ENCODE measurements at places on chromosomes 7 and 10. TPM values are rescaled to one million over a fixed set of nuclear protein-coding genes. Genes with fewer than 3 reads are reported as not detected.

TAS2R41 gene
- not detected for total RNA-seq

FLNC gene
- total RNA-seq, result 106 TPM

NKX6-2 gene
- total RNA-seq, result not detected

SLC26A5 gene
- 0.20 TPM for total RNA-seq

WEE2 gene
- 0.10 TPM for total RNA-seq

CYP3A5 gene
- 24.9 TPM for total RNA-seq

MYO3A gene
- total RNA-seq, result 2.3 TPM

GPR146 gene
- total RNA-seq, result 9.3 TPM

CYP2C8 gene
- 0.30 TPM for total RNA-seq

ANKRD30A gene
- 0.30 TPM for total RNA-seq

C10orf105 gene
- under 0.01 TPM for total RNA-seq

ANLN gene
- 25.6 TPM for total RNA-seq

STX1A gene
- total RNA-seq, result 8.5 TPM

CRYGN gene
- total RNA-seq, result not detected

ADAM12 gene
- total RNA-seq, result 22.8 TPM

ZDHHC6 gene
- total RNA-seq, result 23.9 TPM

TAF3 gene
- total RNA-seq, result 3.2 TPM

MRPL32 gene
- total RNA-seq, result 41.7 TPM

ELOVL3 gene
- 33.1 TPM for total RNA-seq

PLCE1 gene
- 8.6 TPM for total RNA-seq

MSS51 gene
- 9.1 TPM for total RNA-seq

LIPF gene
- 0.10 TPM for total RNA-seq

FBXL15 gene
- total RNA-seq, result 4.2 TPM

TMEM273 gene
- total RNA-seq, result 12.0 TPM

OLAH gene
- total RNA-seq, result not detected

INSYN2A gene
- total RNA-seq, result 0.30 TPM

C10orf143 gene
- 1.4 TPM for total RNA-seq

PPRC1 gene
- total RNA-seq, result 23.3 TPM

VENTX gene
- 0.20 TPM for total RNA-seq

SPDYE6 gene
- not detected for total RNA-seq

HOXA9 gene
- 9.6 TPM for total RNA-seq

NKX1-2 gene
- total RNA-seq, result 0.20 TPM

COL1A2 gene
- 8,355 TPM for total RNA-seq

TBX20 gene
- 0.20 TPM for total RNA-seq

HHEX gene
- 3.9 TPM for total RNA-seq

FKBP9 gene
- 194 TPM for total RNA-seq

ABCA13 gene
- 5.6 TPM for total RNA-seq

SEMA4G gene
- total RNA-seq, result 1.9 TPM

CDK14 gene
- total RNA-seq, result 51.6 TPM

FAM131B gene
- total RNA-seq, result 0.59 TPM

PILRA gene
- total RNA-seq, result 3.2 TPM

AKR1C4 gene
- not detected for total RNA-seq

EBF3 gene
- 19.5 TPM for total RNA-seq

FBXL13 gene
- total RNA-seq, result 2.8 TPM

XRCC2 gene
- total RNA-seq, result 3.6 TPM

NUTM2D gene
- 2.8 TPM for total RNA-seq

SMO gene
- total RNA-seq, result 28.8 TPM

PRPS1L1 gene
- not detected for total RNA-seq

ASAH2B gene
- 3.4 TPM for total RNA-seq

PGAM2 gene
- total RNA-seq, result 45.8 TPM

ZNF467 gene
- 3.6 TPM for total RNA-seq

TLX1 gene
- total RNA-seq, result not detected

PPP1R3A gene
- 14.4 TPM for total RNA-seq

C10orf53 gene
- not detected for total RNA-seq

All from skin of body (tissue), 3 donors.